ENCODE measurements at places on chromosomes 7 and 10.
A peak's percentile ranks its signal among the peaks of the same experiment; 100 is the strongest.

DNA sequence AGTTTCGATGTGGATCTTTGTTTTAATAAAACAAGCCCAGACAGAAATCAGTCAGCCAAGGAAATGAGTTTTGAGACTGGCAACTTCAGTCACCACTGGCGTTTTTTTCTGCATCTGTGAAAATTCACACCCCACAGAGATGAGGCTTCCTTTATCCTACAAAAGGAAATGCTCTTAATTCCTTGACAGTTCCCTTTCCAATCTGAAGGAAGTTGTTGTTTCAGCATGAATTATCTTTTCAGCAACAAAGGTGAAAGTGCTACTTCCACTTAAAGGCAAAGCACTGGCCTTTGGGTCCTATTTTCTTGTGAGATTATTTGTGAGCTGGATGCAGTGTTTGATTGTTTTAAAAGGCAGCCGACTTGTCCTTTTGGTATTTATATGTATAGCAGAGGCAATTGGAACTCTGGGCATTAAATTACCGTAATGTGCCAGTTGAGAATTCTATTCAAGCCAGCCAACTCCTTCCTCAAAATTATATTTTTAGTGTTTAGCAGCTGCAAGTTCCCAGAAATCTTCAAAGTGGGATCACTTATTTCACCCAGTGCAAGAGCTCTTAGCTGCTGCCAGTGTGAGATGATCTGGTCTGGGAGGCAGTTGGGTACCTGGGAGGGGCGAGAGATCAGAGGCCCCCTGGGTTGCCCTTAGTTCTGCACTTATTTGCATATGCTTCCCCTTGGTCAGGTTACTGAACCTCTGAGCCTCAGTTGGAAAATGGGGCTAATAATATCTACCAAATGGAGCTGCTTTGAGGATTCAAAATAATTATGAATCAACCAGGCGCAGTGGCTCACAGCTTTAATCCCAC is 427.1 kb downstream of the GALNT17 start:
- no peak for DNase-seq

- no peak for DNase-seq
These were observed 69.3 kb downstream of the MYOF start for GRCh38 chr10:93412801-93413200.

GRCh38 chr7:76356823-76357222 is 2.0 kb downstream of the YWHAG start:
- DNase-seq = no peak

GRCh38 chr7:27516421-27516820 is 146.3 kb downstream of the HIBADH start:
- peak; percentile 11 for DNase-seq

- DNase-seq = no peak
These were observed 151.5 kb downstream of the ANK3 start for GRCh38 chr10:60237977-60238758.

DNA sequence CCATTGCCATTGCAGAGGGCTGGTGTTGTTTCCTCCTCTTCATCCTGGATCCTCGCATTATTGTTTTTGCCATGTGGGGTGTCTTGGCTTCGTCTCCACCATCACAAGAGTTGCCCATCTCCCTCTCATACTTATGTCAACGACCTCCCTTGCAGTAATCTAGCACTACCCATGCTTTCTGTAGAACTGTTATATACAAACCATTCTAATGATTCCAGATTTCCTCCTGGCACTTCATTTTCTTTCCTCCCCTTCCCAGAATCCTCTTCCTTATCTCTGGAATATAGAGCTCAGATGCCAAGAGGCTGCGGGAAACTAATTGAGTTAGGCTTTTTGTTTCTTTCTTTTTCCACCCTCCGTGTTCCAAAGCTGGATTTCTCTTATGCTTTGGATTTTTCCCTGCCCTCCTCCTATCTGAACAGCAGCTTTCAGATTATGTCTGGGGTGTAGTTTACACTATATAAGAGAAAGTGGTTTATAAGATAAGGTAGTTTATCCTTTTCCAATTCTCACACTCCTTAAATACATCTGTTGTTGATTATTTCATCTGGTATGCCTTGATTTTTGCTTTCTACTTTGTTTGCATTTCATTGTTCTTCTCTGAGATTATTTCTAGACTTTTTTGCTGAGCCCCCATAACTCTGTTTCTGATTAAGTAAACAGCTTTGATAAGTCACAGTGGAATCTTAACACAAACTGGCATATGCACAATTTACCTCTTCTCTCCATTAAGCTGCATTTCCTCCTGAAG is 264.1 kb downstream of the BICC1 start:
- DNase-seq = no peak

DNA sequence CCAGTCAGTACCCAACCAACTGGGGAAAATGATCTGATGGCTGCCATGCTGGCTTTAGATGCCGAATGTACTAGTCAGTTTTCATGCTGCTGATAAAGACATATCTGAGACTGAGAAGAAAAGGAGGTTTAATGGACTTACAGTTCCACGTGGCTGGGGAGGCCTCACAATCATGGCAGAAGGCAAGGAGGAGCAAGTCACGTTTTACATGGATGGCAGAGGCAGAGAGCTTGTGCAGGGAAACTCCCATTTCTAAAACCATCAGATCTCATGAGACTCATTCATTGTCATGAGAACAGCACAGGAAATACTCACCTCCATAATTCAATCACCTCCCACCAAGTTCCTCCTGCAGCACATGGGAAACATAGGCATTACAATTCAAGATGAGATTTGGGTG is 508.9 kb upstream of the NRP1 start:
- DNase-seq = no peak

GRCh38 chr7:108103558-108104298 is 26.4 kb downstream of the LAMB4 start:
- no peak for DNase-seq
